Keratinocyte (primary cell): ENCODE measurements at places on chromosomes 7 and 10. TPM values are rescaled to one million over a fixed set of nuclear protein-coding genes. Genes with fewer than 3 reads are reported as not detected.
A peak's percentile ranks its signal among the peaks of the same experiment; 100 is the strongest.

- DNase-seq: no peak
Observed at GRCh38 chr7:66257481-66257880, 52.3 kb downstream of the TPST1 start.

DNA sequence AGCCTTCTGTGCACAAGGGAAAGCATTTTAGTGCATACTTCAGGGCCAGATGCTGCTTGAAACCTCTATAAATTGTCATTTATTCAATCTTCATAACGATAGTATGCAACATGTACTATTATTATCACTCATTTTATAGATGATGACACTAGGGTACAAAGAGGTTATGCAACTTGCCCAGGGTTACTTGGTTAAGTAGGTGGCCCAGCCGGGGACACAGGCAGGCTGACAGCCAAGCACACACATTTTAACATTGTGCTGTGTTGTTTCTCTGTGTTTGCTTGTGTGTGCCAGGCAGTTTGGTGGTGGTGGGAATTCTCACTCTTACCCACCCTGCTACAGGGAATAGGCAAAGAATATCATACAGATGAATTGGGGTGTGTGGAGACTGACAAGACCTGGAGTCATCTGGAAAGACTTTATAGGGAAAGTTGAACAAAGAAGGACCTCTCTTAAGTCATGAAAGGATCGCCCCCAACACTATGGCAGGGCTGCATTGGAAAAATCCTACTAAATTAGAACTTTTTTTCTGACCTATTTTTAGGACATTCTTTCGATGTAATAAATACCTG, 98.9 kb downstream of the MKX start:
- DNase-seq: no peak

DNA sequence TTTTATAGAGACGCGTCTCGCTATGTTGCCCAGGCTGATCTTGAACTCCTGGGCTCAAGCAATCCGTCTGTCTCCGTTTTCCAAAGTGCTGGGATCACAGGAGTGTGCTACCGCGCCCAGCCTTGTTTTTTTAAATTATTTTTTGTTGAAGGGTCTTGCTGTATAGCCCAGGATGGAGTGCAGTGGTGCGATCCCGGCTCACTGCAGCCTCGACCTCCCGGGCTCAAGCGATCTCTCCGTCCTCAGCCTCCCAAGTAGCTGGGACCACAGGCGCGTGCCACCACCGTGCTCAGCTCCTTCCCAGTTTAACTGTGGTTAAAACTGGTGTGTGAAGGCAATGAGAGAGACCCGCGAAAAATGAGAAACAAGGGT, 11.0 kb upstream of the HNRNPF start:
- no peak for DNase-seq

DNA sequence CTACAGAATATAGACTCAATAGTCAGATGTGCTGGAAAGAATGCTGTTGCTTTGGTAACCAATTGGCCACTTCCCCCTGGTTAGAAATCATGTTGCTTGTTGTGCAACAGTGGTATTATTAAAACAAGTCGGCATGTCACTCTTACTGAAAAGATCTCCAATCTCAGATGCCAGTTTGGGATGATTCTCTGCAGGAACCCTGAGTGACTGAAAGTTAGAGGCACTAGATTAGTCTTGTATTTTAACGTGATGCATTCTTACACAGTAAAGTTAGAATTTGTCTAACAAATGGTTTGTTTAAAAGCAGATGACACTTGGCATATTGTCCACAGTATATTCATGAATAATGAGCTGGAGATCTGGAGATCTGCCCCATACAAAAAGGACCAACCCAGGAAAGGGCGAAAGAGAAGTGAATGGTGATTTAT, 287.6 kb downstream of the TWIST1 start:
- no peak for DNase-seq

Gene ACTL6B
- polyA plus RNA-seq: not detected in 3 replicates

GRCh38 chr10:15120523-15120922, 23.4 kb downstream of the RPP38 start:
- no peak for DNase-seq

DNA sequence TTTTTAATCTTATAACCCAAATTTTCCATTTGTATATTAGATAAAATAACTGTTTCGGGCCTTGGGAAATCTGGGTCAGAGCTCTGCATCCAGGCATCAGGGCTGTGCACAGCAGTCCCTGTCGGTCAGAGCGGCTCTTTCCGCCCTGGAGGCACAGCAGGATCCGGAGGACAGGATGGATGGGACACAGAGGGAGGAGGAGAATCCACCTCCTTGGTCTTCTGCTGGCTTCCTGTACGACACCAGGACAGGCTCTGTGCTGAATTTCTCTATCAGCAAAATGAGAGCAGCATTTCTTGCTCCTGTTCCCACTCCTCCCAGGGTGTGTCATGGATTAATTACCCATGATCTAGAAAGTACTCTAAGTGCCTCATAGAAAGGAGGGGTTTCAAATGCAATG, 254.9 kb downstream of the SKAP2 start:
- DNase-seq: no peak

Gene TBRG4
- polyA plus RNA-seq: 88.2 to 115 TPM (median 90.5 TPM) in 3 replicates

GRCh38 chr10:35545079-35545657, 60.0 kb upstream of the GJD4 start:
- no peak for DNase-seq

- DNase-seq: no peak
Observed at GRCh38 chr7:150383710-150384397, 4.7 kb downstream of the ZNF775 start.

DNA sequence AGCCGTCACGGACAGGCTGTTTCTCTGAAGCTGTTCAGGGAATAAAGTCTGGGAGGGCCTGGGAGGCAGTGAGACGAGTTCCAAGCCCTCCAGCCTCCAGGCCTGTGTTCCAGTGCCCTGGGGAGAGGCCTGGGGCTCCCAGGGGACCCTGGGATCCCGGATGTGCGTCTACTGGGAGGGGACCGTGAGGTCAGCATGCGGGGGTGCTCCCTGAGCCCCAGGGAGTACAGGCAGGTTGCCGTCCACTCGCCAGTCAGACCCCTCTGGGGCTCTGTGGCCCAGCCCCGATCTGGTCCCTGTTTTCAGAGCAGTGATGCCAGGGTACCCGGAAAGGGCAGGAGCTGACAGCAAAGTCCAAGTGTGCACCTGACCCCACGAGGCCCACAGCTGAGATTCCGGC, 80.9 kb upstream of the DNAAF5 start:
- no peak for DNase-seq

DNA sequence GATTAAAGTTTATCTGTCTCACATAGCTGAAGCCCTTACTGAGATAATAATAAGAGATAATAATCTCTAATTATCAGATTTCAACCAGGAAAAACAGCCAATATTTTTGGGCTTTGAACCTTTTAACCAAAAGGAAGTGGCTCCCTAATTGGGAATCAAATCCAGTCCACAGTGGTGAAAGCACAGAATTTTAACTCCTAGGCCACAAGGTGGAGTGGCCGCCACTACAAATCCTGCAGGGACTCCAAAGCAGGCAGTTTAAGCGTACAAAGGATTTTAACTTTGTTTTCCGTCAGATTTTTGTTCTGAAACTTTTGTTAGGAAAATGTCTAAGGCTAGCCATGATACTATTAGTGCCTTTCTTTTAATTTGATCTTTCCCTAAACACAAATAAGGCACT, 99.6 kb upstream of the CCNY start:
- no peak for DNase-seq

DNA sequence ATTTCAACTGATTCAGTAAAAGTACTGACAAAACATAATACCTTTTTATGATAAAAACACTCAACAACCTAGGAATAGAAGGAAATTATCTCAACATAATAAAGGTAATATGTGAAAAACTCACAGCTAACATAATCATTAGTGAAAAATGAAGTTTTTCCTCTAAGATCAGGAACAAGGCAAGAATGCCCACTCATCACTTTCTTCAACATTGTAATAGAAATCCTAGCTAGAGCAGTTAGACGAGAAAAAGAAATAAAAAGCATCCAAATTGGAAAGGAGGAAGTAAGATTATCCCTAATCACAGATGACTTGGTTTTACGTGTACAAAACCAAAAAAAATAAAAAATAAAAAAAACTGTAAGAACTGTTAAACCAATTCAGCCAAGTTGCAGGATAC, 58.6 kb downstream of the R3HCC1L start:
- no peak for DNase-seq

- no peak for DNase-seq
Observed at GRCh38 chr7:32058002-32058401, 12.2 kb downstream of the PDE1C start.

GRCh38 chr7:47600199-47601118, 18.5 kb upstream of the TNS3 start:
- no peak for DNase-seq

DNA sequence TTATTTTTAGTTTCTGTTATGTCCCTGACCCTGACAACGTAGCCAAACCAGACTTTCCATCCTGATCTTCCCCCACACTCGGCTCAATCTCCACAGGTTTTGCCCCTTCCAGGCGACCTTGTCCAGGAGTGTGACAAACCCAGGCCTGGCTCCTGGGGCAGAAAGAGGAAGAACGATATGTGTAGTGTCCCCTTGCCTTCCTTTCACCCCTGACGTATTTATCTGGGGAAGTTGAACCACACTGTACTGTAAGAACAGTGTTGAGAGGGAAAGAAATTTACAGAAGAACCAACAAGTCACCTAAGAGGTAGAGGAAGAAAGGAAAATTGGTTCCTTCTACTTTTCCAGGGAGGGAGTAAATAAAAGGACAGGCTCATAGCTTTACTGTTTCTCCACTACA, 158.0 kb downstream of the VTI1A start:
- DNase-seq: no peak

DNA sequence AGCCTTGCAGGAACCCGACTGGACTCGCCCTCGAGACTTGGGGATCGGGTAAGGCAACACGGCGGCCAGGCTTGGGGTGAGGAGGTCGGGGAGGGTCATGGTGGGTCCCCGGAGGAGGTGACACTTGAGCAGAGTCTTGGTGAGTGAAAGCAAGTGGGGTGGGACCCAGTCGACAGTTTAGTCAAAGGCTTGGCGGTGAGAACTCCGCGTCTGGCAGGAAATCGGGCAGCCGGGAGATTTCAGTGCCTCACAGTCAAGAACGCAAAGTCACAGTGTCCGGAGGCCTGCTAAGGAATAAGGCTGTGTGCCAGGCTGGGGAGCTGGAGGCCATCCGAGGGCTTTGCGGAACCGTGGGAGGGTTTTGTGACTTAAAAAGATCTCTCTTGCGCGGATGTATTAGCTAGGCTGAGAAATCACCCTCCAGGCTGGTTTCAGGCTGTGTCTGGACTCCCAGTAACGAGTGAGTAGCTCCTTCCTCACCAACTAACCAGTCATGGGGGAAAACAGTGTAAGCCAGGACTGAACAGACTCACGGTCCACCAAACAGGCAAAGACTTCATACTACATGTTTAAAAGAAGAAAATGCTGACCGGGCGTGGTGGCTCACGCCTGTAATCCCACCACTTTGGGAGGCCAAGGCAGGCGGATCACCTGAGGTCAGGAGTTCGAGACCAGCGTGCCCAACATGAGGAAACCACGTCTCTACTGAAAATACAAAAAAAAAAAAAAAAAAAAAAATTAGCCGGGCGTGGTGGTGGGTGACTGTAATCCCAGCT, 613 bp downstream of the AP5Z1 start:
- DNase-seq: no peak

Gene PLCE1
- polyA plus RNA-seq: 0.01 TPM in 2 of 3 replicates, not detected in the other

- no peak for DNase-seq
Observed at GRCh38 chr10:34113504-34114225, 701.4 kb downstream of the PARD3 start.

- no peak for DNase-seq
Observed at GRCh38 chr7:116230191-116231005, 20.1 kb downstream of the TES start.

- peak; percentile 7 for DNase-seq
Observed at GRCh38 chr7:148535217-148535616, 55.3 kb upstream of the C7orf33 start.

Gene CNNM2
- polyA plus RNA-seq: 1.4 to 2.6 TPM (median 1.5 TPM) in 3 replicates

Gene LIPF
- not detected in 3 replicates for polyA plus RNA-seq

GRCh38 chr7:96167424-96167823, 154.5 kb downstream of the SLC25A13 start:
- DNase-seq: no peak

DNA sequence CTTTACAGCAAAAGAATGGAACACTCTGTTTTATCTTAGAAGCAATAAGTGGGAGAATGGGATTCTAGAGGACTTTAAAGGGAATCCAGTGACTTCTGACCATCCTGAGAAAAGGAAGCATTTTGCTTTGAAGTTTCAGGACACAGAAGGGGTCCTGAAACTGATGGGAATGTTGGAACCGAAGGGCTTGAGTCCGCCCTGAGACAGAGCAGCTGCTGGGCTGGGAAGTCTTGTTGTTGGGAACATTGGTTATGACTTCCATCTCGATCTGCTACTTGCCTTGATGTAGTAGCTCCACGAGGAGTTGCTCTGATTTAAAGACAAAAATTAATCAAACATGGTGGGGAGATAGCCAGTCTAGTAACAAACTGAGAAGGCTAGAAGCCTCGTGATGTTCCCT, 177.6 kb downstream of the JCAD start:
- DNase-seq: no peak

DNA sequence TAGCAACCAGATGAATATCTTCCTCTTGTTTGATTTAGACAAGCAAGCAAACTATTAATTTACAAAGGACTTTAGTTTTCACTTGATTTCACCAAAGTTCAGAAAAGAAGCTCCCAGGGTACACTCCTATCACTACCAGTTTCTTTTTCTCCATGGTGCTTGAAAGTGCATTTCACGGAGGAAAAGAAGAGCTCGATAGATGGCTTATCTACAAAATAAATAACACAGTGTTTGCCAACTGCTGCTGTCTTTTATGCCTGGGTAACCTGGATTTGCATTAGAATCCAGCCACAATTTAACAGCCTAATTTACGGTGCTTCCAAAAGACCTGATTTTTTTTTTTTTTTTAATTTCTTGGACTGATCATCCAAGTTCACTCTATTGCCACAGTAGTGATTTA, 275.7 kb downstream of the GPR37 start:
- no peak for DNase-seq

DNA sequence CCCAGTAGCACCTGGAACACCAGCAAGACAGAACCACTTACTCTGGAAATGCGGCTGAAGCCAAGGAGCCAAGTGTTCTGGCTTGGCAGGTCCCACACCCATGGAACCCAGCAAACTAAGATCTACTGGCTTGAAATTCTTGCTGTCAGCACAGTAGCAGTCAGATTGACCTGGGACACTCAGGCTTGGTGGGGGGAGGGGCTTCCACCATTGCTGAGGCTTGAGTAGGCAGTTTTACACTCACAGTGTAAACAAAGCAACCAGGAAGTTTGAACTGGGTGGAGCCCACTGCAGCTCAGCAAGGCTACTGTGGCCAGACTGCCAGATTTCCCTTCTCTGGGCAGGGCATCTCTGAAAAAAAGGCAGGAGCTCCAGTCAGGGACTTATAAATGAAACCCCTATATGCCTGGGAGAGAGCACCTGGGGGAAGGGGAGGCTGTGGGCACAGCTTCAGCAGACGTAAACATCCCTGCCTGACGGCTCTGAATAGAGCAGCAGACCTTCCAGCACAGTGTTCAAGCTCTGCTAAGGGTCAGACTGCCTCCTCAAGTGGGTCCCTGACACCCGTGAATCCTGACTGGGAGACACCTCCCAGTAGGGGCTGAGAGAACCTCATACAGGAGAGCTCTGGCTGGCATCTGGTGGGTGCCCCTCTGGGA, 121.2 kb downstream of the MTERF1 start:
- no peak for DNase-seq

GRCh38 chr7:13407911-13408310, 581.6 kb downstream of the ETV1 start:
- no peak for DNase-seq

Gene ICA1
- 1.1 to 1.9 TPM (median 1.1 TPM) in 3 replicates for polyA plus RNA-seq
